ENCODE measurements at places on chromosomes 7 and 10.

DNA sequence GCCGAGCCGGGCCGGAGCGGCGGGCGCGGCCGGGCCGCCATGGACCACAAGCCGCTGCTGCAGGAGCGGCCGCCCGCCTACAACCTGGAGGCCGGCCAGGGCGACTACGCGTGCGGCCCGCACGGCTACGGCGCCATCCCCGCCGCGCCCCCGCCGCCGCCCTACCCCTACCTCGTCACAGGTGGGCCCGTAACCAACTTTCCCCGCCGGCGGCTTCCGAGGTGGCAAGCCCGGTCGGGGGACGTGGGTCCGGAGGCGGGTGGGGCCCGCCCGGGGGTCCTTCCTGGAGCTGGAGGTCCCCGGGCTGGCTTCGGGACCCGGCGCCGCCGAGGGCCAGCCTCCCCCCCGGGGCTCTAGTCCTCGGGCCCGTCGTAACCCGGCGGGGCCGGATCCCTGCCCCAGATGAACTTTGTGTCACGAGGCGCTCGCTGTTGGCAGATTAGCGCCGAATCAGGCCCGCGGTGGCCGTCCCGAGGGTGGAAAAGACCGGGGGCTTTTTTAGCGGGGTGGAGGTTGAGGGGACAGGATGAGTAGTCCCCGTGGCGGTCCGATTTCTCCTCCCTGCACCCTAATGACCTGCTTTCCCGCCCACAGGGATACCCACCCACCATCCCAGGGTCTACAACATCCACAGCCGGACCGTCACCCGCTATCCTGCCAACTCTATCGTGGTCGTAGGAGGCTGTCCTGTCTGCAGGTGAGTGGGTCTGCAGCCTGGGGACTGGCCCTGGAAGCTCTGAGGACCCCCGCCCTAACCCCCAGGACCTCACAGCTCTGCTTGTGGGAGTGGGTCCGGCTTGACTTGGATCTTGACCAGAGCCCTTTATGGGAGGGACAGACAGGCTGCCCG is 496 bp downstream of the BRI3 start:
- no peaks in the 10 kb centered on the region for H3K27me3 ChIP-seq
- H3K27ac ChIP-seq = no peak overlapping the region
- H3K36me3 ChIP-seq = peaks cover 39% of the 10 kb centered on the region
- H3K4me1 ChIP-seq = peaks cover 58% of the 10 kb centered on the region
- no peak for DNase-seq

GRCh38 chr7:142331941-142332340 is 74.1 kb upstream of the PRSS58 start:
- no peaks in the 10 kb centered on the region for H3K36me3 ChIP-seq

DNA sequence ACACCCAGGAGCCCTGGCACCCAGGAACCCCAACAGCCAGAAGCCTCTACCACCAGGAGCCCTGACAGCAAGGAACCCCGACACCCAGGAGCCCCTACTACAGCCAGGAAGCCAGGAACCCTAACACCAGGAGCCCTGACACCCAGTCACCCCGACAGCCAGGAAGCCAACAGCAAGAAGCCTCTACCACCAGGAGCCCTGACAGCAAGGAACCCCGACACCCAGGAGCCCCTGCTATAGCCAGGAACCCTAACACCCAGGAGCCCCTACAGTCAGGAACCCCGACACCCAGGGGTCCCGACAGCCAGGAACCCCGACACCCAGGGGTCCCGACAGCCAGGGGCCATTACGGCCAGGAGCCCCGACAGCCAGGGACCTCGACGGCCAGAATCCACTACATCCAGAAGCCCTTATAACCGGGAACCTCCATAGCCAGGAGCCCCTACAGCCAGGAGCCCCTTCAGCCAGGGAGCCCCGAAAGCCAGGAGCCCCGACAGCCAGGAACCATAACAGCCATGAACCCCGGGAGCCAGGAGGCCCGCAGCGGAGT is 440 bp upstream of the GLRX3 start:
- no peak for DNase-seq
- H3K4me3 ChIP-seq = peak overlapping the region; percentile 76
- H3K4me1 ChIP-seq = peaks cover 20% of the 10 kb centered on the region

DNA sequence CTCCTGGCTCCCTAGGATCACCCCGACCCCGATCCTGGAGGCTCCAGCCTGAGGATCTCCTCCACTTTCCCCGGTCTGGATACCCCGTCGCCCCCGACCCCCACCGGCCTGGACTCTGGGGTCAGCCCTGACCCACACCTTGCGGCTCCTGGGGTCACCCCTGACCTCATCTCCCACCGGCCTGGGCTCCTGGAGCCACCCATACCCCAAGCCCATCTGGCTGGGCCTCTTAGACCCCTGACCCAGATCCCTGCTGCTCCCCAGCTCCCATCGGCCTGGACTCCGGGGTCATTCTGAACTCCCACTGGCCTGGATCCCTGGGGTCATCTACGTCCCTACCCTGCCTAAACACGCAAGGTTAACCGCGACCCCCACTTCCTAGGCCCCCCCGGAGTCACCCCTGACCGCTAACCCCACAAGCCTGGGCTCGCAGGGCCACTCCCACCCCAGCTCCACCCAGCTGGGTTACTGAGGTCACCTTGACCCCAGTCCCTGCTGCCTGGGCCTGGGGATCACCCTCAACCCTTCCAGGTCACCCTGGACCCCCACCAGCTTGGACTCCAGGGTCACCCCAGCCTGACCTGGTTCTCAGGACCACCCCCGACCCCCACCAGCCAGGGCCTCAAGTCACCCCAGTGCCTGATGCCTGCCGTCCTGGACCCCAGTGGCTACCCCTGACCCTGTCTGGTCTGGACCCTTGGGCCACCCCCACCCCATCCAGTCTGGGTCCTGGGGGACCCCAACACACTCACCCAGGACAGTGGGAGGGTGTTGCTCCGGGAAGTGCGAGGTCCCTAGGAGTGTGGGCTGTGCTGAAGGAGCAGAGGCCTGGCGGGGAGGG is 1.2 kb downstream of the FOXK1 start:
- H3K4me1 ChIP-seq = peaks cover 33% of the 10 kb centered on the region
- H3K36me3 ChIP-seq = peaks cover 6% of the 10 kb centered on the region
- DNase-seq = no peak
- H3K4me3 ChIP-seq = peak overlapping the region; percentile 77

GRCh38 chr7:18429547-18429946 is 66.0 kb upstream of the HDAC9 start:
- H3K27ac ChIP-seq = no peak overlapping the region
- no peaks in the 10 kb centered on the region for H3K36me3 ChIP-seq
- H3K27me3 ChIP-seq = no peaks in the 10 kb centered on the region
- H3K4me3 ChIP-seq = no peak overlapping the region
- DNase-seq = no peak

DNA sequence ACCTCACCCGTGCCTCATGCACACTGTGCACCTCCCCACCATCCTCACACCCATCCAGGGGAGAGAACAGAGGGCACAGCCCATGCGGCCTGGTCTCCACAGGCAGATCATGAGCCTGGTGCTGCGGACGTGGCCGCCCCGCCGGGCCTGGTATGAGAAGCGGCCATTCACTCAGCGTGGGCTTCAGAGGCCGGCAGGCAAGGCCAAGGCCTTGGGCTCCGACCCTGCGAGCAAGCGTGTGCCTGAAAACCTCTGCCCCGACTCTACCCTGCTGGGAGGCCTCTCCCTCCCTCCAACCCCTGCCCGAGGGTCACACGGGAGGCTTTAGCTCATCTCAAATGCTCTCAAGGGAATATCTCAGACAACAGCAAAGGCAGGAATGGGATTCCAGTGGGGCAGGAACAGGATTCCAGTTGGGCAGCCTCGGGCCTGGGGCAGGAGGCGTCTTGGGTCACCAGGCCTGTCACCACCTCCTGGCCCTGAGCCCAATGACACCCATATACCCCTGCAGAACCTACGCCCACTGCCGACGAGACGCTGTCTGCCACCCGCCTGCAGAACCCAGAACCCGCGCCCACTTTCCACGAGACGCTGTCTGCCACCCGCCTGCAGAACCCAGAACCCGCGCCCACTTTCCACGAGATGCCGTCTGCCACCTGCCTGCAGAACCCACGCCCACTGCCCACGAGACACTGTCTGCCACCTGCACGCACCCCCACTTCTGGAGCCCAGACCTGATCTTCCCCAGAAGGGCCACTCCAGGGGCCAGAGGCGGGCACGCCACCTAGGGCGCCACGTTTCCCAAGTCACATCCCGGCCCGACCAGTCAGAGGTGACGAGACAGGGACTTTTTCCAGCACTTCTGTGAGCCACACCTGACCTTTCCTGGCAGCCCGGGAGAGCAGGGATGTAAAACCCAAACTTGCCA is 38.9 kb downstream of the ADAP1 start:
- no peak for DNase-seq
- H3K27me3 ChIP-seq = no peaks in the 10 kb centered on the region
- no peak overlapping the region for H3K27ac ChIP-seq
- peaks cover 69% of the 10 kb centered on the region for H3K36me3 ChIP-seq

DNA sequence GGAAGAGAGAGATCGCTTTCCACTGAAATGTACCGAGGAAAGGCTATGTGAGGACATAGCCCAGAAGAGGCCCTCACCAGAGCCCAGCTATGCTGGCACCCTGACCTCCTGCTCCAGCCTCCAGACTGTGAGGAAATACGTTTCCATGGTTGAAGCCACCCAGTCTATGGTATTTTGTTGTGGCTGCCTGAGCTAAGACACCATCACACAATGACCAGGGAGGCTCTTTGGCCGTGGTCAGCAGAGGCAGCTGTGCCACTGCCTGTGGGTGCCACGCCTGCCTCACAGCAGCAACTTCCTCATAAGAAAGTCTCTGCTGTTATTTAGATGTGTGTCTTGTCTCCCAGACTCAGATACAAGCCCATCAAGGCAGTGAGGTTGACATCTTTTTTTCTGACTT is 182.7 kb upstream of the PLXNA4 start:
- H3K4me3 ChIP-seq = no peak overlapping the region
- peaks cover 8% of the 10 kb centered on the region for H3K4me1 ChIP-seq
- DNase-seq = no peak
- H3K27ac ChIP-seq = no peak overlapping the region
- no peaks in the 10 kb centered on the region for H3K36me3 ChIP-seq

DNA sequence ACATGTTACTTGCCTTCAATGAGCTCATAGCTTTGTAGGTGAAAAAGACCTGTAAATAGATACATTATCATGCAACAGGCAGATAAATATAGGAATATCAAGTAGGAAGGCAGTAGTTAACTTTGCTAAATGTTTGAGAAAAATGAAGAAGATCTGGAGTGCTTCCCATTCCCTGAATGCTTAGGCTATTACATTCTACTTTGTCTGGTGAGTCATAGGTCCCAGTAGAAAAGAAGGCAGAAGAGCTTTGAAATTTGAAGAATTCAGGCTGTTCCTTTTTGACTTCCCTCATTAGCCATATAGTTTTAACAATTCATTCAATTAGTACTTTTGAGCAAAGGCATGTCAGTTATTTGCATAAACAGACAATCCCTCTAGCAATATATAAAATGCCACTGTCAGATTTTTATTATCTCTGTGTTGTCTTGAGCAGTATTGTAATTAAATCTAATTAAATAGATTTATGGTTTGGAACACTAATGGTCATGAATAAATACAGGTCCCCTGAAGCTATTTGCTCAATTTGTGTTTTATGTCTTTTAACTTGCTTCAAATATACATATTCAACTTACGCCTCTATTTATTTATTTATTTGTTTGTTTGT is 875.0 kb downstream of the REEP3 start:
- H3K27ac ChIP-seq = no peak overlapping the region
- H3K27me3 ChIP-seq = no peaks in the 10 kb centered on the region
- H3K4me1 ChIP-seq = no peaks in the 10 kb centered on the region
- DNase-seq = no peak
- no peaks in the 10 kb centered on the region for H3K36me3 ChIP-seq

DNA sequence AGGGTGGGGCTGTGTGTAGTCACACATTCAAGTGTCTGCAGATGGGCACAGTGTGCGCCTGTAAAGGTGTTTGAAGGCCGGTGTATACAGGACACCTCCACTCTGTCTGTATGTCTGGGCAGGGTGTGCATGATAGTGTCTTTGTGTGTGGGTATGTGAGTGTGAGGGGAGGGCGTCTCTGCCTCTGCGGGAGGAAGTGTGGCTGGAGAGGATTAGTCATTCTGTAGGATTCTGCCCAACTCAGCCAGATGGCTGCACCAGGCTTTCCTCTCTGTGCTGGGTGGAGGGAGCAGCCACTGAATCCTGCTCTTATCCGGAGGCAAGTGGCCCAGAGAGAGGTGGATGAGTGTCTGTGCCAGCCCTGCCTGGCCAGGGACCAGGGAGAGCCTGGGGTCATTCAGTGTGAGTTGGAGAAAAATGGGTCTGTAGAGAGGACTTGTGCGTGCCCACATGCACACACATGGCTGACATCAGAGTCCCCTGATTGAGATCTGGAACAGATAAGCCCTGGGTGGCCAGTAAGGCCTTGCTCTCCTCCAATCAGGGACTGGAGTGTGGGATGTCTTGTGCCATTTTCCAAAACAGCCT is 1.7 kb downstream of the SFXN3 start:
- H3K27me3 ChIP-seq = peaks cover 15% of the 10 kb centered on the region
- DNase-seq = peak; percentile 19
- peaks cover 26% of the 10 kb centered on the region for H3K36me3 ChIP-seq
- peak overlapping the region; percentile 88 for H3K27ac ChIP-seq
- peak overlapping the region; percentile 86 for H3K4me3 ChIP-seq
- peaks cover 48% of the 10 kb centered on the region for H3K4me1 ChIP-seq

DNA sequence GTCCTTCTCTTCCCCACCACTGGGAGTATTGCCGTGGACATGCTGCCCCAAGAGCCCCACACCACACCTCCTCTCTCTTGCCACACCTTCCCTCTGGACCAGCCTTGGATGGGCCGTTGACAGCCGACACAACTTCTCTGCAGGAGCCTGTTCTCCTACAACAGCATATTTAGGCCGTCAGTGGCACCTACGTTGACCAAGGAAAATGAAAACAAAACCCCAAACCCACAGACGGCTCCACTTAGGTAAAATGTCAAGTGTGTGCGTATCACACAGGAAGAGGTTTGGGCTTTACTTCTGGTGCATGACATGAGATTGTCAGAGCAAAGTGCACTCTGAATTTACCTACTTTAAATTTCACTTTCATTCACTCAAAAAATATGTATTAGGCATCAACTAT is 246.6 kb downstream of the ZMYND11 start:
- H3K27ac ChIP-seq = no peak overlapping the region
- peaks cover 4% of the 10 kb centered on the region for H3K4me1 ChIP-seq
- peaks cover 44% of the 10 kb centered on the region for H3K36me3 ChIP-seq
- DNase-seq = no peak
- H3K27me3 ChIP-seq = no peaks in the 10 kb centered on the region
